ENCODE measurements at places on chromosomes 3 and 15.

- DNase-seq: no peak
Observed at GRCh38 chr3:132189601-132190000, 127.6 kb upstream of the ACP3 start.

- no peak for DNase-seq
Observed at GRCh38 chr3:4584456-4585249, 91.5 kb downstream of the ITPR1 start.

- DNase-seq: no peak
Observed at GRCh38 chr15:58529041-58529440, 97.2 kb downstream of the LIPC start.

DNA sequence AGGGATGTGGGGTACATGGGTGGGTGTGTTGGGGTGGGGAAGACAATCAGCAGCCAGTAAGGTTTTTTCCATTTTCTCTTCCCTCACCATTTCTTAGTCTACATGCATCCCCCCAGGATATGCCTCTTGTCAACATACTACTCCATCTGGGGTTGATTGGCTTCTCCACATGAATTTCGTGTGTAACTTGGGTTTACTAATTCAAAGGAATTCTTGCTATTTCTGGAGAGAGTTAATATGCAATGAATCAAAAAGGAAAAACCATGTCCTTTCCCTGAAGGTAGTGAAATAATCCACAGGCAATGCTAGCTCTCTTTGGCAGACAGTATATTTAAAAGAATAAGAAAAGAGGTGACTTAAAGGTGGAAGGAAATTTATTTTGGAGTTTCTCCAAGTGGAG, 198.4 kb downstream of the EBLN2 start:
- DNase-seq: no peak

DNA sequence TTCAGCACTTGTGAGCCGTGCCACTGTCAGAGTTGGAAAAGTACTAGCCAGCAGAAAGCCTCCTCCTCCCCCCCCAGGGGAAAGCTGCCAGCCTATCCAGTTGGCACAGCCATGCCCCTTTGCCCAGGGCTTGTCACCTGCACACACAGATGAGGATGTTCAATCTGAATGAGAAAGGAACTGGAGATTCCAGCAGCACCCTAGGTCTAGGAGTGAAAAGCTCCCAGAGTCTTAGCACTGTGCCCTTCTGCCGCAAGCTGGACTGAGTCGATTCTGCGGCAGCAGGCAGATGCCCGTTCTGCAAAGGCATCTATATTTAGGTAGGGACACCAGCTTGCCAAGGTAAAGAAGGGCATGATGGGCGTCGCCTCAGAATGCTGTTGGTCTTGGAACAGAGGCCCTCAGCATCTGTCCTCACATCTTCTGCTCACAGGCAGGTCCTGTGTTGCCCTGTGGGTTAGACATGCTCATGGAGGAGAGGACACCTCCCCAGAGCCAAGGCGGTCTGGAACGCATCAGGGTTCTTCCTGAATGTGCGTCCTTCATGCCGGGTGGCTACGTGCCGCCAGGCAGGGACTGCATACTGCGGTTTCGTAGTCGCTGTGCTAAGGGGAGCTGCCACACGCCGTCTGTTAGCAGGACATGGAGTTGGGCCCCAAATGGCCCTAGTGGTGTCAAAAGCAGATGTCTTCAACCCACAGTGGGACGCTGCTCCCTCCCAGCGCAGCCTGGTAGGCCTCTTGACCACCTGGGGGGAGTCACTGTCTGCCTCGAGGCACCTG, 109.5 kb downstream of the VGLL4 start:
- DNase-seq: no peak

Data from NCI-H510A (cell line).